ENCODE measurements at places on chromosomes 12 and 14. TPM values are rescaled to one million over a fixed set of nuclear protein-coding genes. Genes with fewer than 3 reads are reported as not detected.

DNA sequence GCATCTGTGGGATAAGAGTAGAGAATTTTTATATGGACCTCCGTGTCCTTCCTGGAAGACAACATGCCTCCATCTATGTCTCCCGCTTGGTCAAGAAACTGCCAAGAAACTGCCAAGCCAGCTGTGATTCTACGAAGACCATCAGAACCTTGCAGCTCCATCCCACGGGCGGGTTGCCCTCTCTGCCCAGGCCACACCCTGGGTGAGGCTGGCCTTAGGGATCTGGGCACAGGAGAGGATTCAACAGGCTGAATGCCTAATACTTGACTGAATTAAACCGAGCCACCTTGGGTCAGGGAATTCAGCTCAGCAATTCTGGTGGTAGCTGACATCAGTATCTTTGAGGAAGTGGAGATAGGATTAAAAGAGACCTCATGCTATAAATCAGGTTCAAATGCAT, 37.8 kb upstream of the FOS start:
- no peak for DNase-seq

DNA sequence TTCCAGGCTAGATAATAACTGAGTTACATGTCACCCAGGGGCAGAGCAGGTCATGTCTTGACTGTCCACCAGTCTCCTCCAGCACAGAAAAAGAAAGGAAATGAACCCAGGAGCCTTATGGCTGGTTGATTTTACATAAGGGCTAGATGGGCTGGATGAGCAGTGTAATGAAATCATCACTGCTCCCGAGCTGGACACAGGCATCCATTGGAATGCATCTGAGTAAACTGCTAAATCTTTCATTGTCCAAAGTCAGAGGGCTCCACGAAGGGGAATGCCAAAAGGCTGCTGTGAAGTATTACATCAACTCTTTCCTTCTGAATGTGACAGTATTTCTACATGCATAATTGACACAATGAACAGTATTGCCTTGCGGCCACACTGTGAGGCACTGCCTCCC, 30.1 kb upstream of the TSPAN11 start:
- no peak for DNase-seq

GRCh38 chr12:98998697-98999299, 353.7 kb downstream of the APAF1 start:
- DNase-seq = no peak

KRT6C gene
- not detected for total RNA-seq

TSHR gene
- not detected for total RNA-seq

DNA sequence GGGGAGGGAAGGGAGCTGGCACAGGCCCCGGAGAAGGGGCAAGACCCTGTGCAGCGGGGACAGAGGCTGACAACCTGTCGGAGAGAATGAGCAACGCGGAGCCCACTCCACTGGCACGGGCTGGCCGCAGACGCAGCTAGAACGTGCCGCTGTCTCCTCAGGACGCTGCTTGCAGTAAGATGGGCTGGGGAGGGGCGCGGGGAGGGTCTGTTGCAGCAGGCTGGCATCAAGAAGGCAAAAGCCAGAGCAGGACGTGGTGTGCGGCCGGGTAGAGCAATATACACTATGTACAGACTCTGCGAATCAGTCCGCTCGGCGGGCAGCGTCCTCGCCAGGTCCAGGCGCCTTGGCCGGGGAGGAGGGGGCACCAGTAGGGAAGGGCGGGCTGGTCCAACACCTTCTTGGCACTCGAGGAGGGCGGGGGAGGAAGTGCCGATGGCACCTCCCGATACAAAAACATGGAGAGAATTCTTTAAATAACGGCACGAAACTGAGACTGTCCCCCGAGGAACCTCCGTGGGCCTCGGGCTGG, 19.8 kb downstream of the RAB35 start:
- DNase-seq = no peak

LRFN5 gene
- total RNA-seq = 0.37 TPM

DNA sequence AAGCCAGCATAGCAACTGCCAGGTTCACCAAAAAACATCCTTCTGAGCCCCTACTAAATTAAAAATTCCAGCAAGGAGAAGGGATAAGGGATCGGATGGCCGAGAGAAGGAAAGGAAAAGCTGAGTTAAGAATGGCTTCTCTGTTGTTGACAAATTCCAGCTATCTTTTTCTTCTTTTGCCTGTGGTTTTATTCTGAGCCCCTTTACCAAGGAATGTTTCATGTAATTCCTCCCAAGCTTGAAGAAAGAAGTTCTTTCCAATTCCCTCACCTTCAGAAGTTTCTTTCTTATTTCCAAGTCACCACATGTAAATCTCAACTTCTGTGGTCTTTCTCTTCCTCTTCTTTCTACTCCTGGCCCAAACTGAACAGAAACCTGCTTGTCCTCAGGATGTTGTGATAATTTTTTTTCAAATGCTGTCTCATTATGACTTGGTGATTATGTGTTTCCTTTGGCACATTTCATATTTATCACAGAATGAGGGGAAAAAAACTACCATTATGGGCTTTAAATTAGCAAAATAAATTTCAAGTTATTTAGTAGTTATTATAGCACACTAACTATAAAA, 40.0 kb downstream of the FGD6 start:
- DNase-seq = no peak

- no peak for DNase-seq
Observed at GRCh38 chr14:77140359-77141213, 1.0 kb downstream of the ZDHHC22 start.

DNA sequence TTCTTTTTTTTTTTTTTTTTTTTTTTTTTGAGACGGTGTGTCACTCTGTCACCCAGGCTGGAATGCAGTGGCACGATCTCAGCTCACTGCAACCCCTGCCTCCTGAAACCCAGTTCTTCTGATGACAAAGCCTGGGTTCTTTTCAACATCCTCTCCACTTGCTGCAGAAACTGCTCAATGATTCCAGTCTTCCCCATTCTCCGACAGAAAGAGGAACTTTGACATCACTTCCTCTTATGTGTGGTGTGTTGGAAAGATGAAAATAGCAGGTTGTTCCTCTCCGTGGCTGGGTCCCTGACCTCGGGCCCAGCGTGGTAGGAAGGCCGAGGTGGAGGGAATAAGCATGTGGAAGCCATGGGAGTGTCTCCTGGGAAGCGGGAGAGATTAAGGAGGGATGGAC, 198.4 kb downstream of the PHETA1 start:
- no peak for DNase-seq

TBC1D30 gene
- total RNA-seq = 12.8 TPM

MYF6 gene
- not detected for total RNA-seq

GRCh38 chr12:123815968-123816367, 53.9 kb downstream of the DNAH10 start:
- DNase-seq = no peak

BTG1 gene
- total RNA-seq = 144 TPM

DNA sequence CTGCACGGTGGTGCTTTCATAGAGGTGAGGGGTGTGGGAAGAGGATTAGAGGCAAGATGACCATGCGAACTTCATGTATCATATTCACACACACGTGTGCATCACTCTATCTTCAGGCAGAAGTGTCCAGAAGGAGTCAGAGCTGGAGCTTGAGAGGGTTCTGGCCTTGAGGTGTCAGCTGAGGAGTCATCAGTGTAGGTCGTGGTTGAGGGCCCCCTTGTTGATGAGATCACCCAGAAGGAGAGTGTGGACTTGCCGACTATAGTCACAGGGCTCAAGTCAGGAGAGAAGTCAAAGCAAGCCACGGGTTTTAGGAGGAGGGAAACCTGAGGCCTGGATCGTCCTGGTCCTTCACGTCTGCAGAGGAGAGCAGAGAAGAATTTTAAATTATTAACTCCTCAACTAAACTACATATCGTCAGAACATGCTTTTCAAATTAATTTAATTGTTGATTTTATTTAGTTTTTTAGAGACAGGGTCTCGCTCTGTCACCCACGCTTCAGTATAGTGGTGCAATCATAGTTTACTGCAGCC, 25.4 kb downstream of the EML1 start:
- no peak for DNase-seq

KRT1 gene
- total RNA-seq = not detected

DNA sequence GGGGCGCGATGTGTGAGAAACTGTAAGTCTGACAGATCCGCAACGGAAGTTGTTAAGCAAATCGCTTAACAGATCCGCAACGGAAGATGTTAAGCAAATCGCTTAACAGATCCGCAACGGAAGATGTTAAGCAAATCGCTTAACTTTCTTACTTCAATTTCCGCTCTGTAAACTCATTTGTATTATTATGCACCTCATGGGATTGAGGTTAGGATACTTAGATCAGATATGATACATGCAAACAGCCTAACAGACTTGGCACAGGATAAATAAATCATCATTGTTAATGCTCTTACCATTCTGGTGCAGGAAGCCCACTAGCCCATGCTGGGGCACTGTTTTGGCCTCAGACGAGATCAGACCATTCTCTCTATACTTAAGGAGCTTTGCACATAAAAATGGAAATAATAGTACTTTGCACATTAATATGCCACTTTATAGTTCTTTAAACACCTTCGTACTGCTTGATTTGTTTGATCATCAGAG, 399 bp downstream of the NCAPD2 start:
- no peak for DNase-seq

- no peak for DNase-seq
Observed at GRCh38 chr14:59271734-59272133, 83.3 kb downstream of the DAAM1 start.

GRCh38 chr12:32864731-32865130, 31.8 kb downstream of the PKP2 start:
- no peak for DNase-seq

DNA sequence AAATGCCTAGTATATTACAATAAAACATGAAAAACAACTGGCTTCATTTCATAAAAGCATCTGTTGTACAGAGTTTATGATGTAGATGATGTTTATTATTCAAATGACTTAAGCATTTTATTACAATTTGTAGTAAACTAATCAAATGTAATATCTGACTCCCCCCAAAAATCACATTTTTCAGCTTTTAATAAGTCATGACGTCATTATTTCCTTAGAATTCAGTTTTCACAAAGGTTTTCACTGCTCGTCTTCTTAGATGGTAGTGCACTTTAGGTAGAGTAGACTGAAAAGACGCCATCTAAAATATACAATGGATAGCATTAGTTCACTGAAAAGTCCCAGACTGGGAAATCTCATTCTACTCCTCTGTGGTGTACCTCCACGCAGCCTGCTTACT, 181.5 kb downstream of the ACSS3 start:
- DNase-seq = no peak

GRCh38 chr12:122323311-122324019, 57.2 kb upstream of the VPS33A start:
- DNase-seq = no peak

MMP19 gene
- 6.4 TPM for total RNA-seq

DNA sequence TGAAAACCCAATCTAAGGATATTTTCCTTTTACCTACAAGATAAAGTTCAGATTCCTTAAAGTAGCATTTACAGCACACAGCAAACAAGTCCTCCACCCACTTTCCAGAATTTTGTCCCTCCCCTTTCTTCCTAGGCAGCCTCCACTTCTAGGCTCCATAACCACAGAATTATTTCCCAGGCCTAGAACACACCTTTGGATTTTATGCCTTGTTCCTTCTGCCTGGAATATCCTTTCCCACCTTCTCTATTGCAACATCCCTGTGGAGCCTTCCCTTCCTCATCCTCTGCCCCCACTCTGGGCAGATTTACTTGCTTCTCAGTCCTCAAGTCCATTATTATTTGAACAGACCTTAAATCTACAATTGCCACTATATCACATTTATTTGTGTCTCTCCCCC, 2.1 kb upstream of the TSPAN8 start:
- no peak for DNase-seq

GRCh38 chr12:95099270-95099790, 25.9 kb upstream of the NR2C1 start:
- no peak for DNase-seq

DNA sequence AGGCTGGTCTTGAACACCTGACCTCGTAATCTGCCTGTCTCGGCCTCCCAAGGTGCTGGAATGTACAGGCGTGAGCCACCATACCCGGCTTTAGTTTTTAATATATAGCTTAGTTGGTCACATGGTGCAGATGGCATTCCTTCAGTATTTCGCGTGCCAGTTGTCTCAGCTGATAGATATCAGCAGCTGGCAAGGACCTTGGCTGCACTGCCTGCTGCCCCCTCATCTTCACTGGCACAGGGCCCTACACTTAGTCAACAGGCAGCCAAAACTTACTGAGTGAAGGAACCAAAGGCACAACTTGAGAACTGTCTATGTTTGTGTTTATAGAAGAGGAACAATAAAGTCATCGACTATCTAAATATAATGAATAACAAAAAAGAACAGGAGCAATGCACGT, 31.0 kb downstream of the EID3 start:
- DNase-seq = no peak

DNA sequence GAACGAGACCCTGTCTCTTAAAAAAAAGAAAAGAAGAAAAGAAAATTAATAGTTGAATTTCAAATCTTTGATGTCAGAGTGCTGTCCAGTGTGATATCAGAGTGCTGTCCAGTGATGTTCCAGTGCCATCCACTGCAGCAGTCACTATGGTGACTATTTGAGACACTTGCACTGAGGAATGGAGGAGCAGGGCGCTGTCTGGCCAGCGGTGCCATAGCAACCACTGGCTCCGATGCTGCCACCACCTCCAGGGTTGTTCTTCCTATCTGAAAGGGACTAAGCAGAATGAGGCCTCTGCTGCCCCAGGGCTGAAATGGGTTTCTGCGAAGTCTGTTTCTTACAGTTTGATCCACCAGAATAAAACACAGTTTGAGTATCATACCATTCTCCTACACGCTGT, 272.9 kb downstream of the NUAK1 start:
- DNase-seq = no peak

SPTB gene
- total RNA-seq = 0.42 TPM

GRCh38 chr14:95623195-95623594, 63.0 kb upstream of the TCL1B start:
- DNase-seq = no peak

- no peak for DNase-seq
Observed at GRCh38 chr14:76846331-76847047, 20.3 kb downstream of the LRRC74A start.

- no peak for DNase-seq
Observed at GRCh38 chr14:83118029-83118428, 1584.4 kb upstream of the SEL1L start.

DNA sequence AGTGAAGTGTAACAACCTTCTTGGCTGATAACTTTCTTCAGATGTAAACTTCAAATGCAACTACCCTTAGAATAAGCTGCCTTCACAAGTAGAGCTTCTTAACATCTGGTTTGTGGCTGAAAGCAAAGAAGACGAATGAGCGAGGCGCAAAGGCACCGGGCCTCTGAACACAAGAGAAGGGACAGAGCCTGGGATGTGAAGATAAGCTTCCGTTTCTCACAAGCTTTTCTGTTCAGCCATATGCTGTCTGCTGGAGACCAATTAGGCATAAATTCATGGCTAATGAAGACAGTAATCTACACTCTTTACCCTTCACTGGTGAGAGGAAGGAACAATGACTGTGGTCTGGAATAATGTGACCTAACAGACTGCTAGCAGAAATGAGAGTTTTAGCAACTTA, 195.2 kb downstream of the ATXN7L3B start:
- DNase-seq = no peak

DNA sequence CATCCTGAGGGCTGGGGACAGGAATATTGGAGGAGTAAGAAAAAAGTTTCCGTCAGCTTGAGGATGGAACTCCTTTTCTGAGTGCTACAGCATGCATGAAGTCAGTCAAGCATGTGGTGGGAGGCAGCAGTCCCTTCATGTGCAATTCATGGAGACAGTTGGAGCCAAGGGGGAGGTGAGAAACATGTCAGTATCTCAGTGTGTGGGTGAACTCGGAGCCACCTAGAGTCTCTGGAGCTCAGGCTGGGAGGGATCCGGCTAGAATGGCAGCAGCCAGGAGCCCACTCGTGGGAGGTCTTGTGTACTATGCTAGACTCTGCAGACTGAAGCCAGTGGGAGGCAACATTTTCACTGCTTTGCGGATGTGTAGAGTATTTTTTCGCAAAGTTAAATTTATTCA, 60.3 kb downstream of the AVPR1A start:
- no peak for DNase-seq

GRCh38 chr12:101567918-101568317, 26.9 kb upstream of the MYBPC1 start:
- DNase-seq = no peak
